ENCODE measurements at places on chromosomes 2 and 18. TPM values are rescaled to one million over a fixed set of nuclear protein-coding genes. Genes with fewer than 3 reads are reported as not detected.

GRCh38 chr2:215847718-215848117 lies 165.6 kb downstream of the MREG start:
- DNase-seq, result no peak

TMEM169 gene
- 0.73 TPM for polyA plus RNA-seq

DNA sequence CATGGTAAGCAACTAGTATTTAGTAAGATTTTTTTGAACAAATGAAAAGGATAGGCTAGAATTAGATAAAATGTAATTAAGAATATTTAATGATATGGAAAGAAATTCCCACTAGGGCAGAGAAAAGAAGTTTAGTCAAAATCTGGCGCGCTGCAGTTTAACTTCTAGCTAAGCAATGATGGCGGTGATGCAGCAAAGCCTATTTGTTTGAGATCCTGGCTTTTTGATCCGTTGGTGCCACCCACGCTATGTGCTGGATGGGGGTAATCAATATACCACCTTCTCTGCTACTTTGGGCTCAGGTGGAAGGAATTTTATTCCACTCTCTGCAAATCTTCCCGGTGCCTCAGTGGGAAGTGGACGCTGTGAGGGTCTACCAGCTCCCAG lies 421 bp upstream of the FAM171B start:
- DNase-seq, result no peak

HRH4 gene
- 0.29 TPM for polyA plus RNA-seq

- no peak for DNase-seq
Observed at GRCh38 chr2:17257189-17257909, 260.9 kb downstream of the RAD51AP2 start.
